ENCODE measurements at places on chromosomes 2 and 18.

GRCh38 chr2:133753665-133754064 is 185.4 kb upstream of the NCKAP5 start:
- no peak for DNase-seq

GRCh38 chr2:45709137-45709536 is 57.7 kb downstream of the PRKCE start:
- no peak for DNase-seq

DNA sequence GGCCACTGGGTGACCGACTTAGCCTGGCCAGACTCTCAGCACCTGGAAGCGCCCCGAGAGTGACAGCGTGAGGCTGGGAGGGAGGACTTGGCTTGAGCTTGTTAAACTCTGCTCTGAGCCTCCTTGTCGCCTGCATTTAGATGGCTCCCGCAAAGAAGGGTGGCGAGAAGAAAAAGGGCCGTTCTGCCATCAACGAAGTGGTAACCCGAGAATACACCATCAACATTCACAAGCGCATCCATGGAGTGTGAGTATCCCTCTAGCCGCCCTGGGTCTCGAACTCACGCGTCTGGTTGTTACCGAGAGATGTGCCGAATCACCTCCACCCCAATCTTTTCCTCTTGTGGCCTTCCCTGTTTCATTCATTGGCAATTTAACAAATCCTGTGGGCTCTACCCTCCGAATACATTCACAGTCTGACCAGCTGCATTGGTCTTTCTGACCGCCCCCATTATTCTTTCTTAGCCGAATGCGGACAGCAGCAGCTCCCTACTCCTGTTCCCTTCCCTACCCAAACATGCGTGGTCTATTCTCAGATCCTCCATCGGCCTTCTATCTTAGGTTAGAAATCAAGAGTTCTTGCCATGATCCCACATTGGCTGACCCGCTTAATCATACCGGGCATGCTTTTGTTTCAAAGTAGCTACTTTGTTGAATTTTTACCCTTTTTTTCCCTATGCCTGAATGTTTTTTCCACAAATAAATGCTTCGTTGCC is 631 bp downstream of the RPL31 start:
- no peak for DNase-seq

- no peak for DNase-seq
These were observed 680.6 kb upstream of the FANCL start for GRCh38 chr2:58921676-58922075.

GRCh38 chr2:25378731-25379490 is 37.2 kb upstream of the DNMT3A start:
- DNase-seq = no peak

DNA sequence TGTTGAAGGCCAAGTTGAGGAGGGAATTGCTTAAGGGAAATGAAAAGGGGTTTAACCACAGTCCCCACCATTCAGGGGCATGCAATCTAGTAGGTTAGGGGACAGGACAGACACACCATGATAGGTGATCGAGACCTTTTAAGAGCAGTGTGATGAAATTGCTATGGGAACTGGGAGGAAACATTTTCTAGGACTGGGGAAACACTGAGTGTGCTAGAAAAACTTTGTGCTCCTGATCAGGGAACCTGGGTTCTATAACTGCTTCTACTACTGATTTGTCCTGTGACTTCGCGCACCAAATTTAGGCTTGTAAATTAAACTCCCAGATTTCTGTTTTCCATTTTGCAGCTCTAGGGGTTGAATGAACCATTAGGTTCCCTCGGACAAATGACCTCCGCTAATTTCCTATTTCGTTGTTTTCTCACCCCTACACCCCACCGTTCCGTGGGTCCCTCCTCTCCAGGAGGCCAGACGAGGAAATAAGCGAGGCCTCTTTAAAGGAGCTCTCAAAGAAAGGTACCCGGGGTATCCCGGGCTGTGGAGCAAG is 371 bp upstream of the LCLAT1 start:
- DNase-seq = no peak

GRCh38 chr2:133756833-133757232 is 188.6 kb upstream of the NCKAP5 start:
- DNase-seq = no peak

DNA sequence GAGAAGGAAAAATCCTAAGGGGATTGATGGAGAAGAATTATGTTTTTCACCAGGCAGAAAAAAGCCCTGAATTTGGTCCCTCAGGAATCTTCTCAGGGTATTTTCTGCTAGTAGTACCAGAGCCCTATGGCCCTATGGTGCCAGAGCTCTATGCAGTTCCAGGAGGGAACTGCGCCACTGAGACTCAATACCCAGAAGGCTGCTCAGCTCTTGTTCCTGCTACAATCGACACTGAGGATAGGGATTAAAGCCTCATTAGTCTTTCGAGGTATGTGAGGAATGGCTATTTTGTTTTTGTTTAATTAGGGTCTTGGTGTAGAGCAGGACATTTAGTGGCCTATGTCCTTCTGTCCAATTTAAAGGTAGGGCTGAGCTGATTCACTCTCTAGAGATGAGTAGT is 21.7 kb upstream of the PPP3R1 start:
- DNase-seq = no peak

- DNase-seq = no peak
These were observed 4.1 kb downstream of the ATG4B start for GRCh38 chr2:241641631-241642030.

DNA sequence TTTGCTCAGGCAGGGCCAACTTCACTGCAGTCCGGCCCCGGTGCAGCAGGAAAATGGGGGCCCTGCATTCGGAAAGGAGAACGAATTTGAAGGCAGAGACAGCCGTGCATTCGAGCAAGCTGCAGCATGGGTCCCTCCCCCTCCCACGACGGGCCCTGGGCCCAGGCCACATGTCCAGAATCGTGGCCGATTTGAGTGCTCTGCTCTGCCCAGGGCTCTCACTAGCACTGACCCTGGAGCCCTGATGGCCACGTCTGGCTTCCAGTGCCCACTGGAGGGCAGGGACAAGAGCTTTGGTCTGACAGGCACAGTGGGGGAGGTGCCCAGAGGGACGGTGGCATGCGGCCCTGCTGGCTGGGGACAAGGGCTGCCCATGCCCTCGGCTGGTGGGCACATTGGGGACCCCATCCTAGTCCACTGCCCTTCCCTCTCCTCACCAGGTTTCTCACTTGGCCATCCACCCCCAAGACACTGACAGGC is 14.4 kb upstream of the KLHL30 start:
- no peak for DNase-seq

- DNase-seq = no peak
These were observed 55.0 kb upstream of the SERPINB2 start for GRCh38 chr18:63832470-63832869.

DNA sequence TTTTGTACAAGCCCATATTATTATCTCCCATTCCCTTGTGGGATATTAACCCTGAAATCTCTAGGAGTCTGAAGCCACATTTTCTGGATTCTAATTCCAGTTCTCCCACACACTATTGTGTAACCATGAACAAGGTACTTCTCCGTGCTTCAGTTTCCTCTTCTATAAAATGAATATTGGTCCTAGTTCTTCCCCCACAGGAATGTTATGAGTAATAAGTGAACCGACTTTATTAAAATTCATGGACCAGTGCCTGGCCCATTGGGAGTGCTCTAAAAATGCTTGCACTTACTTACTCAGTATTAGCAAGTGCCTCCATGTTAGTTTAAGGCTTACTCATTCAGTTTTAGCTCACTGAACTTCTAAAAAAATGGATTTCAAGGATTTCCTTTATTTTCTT is 1.4 kb upstream of the ACMSD start:
- DNase-seq = no peak

DNA sequence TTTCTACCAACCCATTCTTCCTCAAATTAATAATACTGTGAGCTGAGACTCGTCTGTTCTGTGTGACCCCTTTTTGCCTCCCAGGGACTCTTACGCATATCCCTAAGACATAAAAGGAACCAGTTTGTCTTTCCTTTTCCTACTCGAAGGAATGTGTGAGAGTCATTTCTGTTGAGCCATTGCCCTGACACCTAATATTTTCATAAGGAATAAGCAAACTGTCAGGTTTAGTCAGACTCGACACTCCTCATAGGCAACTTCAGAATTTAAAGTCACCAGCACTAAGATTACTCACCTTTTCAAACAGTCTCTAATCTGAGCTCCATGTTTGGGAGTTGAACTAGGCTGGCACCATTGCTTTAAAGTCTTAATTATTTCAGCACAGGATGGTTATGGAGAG is 305.5 kb downstream of the IKZF2 start:
- DNase-seq = no peak
